HS-27A (cell line): ENCODE measurements at places on chromosomes 3 and 15.
A peak's percentile ranks its signal among the peaks of the same experiment; 100 is the strongest.

GRCh38 chr15:74428970-74429780 lies 4.6 kb downstream of the SEMA7A start:
- DNase-seq: no peak

DNA sequence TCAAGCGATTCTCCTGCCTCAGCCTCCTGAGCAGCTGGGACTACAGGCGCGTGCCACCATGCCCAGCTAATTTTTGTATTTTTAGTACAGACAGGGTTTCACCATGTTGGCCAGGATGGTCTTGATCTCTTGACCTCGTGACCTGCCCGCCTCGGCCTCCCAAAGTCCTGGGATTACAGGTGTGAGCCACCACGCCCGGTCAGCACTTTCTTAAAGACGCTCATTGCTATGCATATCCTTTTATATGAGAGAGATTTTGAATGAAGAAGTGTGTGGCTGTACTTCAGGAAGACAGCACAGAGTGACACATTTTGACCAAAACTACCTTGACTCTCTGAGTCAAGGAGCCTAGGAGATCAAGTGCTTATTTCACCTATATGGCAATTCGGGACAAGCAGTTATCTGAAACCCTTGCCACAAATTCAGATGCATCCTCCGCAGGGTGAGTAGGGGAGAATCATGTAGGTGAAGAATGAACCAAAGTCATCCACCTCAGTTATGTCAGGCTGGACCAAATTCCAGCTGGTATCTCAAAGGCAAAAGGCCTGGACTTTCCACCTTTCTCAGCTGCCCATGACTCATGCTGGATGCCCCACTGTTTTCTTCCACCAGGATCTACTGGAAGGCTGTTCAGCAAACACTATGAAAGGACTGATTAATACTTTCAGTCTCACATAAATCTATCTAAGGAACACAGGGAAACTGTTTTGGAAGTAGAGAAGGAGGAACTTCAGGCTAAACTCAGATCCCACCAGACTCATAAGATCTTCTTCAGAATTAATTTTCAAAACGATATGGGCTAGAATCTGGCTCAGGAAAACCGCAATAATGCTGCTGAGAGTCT lies 31.9 kb downstream of the SUSD5 start:
- no peak for DNase-seq

DNA sequence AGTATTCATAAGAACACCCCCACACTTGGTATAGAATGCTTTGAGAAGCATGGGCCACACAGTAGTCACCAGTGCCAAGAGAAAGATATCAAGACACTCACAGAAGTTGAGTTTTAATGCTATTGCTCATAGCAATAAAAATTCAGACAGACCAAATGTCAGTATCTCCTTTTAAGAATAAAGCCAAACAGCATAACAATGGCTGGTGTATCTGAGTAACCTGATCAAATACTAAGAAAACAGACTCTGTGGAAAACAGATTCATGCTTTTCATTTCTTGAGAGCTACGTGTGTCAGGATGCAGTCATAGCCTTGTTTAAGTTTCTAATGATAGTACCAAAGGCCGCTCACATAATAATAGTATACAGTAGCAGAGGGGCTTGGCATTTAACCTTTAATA lies 778.5 kb downstream of the MECOM start:
- DNase-seq: peak; percentile 64

DNA sequence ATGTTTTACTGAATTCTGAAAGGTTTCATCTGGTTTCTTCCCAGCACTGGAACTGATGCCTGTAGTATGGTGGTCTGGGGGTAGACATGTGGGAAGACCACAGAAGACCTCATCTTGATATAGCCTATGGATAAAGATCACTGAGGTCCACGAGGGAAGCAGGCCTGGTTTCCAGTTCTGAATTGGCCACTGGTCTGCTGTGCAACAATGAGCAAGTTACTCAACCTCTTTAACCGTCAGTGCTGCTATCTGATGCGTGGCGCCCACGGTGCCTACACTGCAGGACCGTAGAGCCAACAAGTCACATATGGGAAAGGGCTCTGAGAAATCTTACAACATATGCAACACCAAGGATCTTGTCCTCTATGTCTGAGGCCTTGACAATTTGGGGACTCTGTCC lies 13.3 kb downstream of the TLE3 start:
- DNase-seq: no peak

- no peak for DNase-seq
Measured at GRCh38 chr15:31344823-31345605, 18.4 kb downstream of the KLF13 start.

DNA sequence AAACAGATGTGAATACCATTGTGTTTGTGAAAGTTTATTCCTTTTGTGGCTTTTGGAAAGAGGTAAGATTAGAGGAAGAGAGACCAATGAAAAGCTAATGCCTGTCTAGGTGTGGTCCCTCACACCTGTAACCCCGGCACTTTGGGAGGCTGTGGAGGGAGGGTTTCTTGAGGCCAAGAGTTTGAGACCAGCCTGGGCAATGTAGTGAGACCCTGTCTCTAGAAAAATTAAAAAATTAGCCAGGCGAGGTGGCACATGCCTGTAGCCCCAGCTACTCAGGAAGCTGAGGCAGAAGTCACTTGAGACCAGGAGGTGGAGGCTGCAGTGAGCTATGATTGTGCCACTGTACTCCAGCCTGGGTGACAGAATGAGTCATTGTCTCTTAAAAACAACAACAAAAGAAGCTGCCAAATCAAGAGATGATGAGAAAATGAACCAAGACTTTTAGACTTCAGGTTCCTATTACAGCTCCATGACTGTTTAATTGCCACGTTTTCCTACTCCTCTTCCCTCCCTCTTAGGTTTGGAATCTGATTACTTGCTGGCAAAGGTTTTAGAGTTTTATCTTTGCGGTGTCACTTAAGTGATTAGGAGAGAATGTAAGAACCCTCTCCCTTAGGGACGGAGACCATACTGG lies 68.7 kb downstream of the CGNL1 start:
- no peak for DNase-seq

- DNase-seq: no peak
Measured at GRCh38 chr3:78183906-78184599, 1144.2 kb downstream of the ROBO2 start.

GRCh38 chr3:15616053-15616452 lies 14.5 kb downstream of the BTD start:
- DNase-seq: no peak
